ENCODE measurements at places on chromosomes 2 and 18.

GRCh38 chr2:70887550-70888246 is 48.0 kb upstream of the ATP6V1B1 start:
- DNase-seq: no peak

GRCh38 chr2:110221938-110222337 is 9.6 kb upstream of the MTLN start:
- no peak for DNase-seq

DNA sequence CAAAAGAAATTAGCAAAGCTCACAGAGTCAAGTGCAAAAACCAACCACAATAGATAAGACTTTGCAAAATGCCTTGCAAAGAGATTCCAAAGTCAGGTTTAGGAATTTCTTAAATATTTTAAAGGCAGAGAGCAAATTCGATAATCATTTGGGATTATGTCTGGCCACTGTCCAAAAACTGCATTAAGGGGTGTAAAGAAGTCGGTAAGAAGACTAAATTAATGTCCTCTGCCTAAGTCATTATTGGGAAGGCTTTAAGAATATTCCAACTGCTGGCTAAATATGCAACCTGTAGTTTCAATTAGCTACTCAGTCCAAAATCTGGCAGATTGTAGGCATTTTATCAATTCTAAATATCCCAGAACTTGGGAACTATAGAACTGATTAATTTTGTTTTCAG is 13.7 kb upstream of the LRP1B start:
- no peak for DNase-seq

DNA sequence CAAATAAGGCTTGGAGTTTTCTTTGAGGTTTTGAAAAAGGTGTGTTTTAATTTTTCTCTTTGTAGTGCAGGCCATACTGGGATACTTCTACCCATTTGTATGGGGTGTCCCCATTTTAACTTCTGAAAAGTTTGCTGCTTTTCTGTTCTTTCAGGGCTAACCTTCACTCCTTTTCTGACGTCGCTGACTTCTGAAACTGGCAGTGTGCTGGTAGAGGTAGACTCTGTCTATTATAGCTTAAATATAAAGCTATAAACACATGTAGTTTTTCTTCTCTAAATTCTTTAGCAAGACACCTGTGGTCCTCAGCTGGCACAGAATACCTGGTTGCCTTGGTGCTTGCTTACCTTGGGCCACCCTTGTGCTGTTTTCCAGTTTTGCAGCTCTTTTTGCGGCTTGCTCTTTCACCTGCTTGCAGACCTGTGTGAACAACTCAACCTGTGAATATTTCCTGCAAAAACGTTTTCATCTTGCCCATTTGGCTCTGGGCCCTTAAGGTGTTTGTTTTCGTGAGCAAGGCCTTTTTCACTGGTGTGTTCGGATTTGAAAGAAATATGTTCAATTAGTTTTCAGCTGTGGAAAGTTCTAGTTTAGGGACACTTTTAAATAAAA is 42.2 kb downstream of the PHLPP1 start:
- no peak for DNase-seq

DNA sequence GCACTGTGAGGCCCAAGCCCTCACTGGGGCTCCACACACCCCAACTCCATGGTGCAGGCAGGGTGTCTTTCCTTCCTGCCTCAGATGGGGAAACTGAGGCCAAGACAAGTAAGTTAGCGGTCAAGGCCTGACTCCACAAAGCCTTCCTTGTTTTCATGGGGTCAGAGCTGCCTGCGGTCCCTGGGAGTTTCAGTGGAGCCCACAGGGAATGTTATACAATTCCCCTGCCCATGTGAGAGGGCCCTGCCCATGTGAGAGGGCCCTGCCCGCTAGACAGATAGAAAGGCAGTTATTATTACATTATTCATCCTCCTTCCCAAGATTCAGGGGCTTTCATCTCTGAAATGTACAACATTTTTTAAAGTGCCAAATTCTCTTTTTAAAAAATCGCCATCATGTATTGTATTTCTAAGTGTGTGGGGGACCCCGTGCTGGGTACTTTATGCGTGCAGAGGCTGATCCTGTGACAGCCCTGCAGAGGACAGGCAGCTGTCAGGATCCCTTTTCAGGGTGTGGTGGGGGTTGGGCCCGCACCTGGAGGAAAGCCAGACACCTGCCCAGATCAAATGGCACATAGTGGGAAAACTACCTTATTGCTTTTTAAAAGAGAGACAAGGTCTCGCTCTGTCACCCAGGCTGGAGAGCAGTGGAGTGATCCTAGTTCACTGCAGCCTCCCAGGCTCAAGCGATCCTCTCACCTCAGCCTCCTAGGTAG is 23.4 kb downstream of the FBLN7 start:
- no peak for DNase-seq

DNA sequence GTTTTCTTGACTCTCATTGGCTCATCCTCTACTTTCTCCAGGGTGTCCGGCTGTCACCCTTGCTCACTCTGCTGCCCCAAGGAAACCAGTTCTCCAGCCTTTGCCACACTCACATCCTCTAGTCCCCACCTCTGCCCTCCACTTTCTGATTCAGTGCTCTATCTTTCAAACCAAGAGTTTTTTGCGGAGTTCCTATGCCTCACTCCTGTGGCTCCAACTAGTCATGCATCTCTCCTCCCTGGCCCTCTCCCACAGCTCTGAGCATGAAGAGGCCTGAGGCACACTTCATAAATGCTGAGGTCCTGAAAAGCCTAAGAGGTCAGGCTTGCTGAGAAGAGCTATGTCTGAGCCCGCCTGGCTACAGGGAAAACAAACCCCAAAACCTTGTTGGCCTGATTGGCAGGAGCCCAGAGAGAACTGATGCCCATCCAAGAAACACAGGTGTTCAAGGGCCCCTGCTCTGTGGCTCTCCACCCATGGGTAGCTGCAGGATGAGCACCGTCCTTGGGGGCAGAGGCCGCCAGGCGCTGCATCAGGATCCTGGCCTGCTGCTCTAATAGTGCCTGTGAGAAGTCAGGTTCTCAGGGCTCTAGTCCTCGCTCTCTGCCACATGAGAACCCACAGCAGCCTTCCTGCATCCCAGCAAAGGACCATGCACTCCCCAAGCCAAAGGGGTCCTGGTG is 42.1 kb downstream of the HS1BP3 start:
- no peak for DNase-seq

DNA sequence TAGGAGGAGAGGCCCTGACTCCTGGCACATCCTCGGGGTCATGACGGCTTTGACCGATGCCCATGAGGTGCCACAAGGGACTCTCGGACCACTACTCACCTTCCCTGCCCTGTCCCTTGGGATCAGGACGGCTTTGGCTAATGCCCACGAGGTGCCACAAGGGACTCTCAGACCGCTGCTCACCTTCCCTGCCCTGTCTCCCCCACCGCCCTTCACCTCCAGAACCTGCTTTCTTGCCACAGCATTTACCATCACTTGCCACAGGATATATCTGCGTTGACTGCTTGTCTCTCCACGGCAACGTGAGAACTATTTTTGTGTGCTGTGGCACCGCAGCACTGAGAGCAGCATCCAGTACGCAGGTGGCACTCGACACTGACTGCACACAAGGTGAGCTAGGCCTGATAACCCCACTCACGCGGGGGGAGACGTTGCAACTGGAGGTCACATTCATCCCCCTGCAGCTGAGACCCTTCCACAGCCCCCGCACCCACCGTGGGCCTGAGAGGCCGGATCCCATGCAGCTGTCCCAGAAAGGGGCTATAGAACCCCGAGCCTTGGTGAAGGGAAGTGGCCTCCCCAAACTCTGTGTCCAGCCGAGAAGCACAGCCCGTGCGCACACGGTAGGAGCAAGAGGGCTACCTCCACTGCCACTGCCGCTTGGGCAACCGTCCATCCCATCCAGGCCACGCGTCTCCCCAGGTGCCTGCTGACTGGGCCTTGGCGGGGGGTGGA is 47.5 kb downstream of the ANO7 start:
- DNase-seq: no peak

- DNase-seq: no peak
These were observed 138.1 kb downstream of the DTNA start for GRCh38 chr18:34848156-34848555.

DNA sequence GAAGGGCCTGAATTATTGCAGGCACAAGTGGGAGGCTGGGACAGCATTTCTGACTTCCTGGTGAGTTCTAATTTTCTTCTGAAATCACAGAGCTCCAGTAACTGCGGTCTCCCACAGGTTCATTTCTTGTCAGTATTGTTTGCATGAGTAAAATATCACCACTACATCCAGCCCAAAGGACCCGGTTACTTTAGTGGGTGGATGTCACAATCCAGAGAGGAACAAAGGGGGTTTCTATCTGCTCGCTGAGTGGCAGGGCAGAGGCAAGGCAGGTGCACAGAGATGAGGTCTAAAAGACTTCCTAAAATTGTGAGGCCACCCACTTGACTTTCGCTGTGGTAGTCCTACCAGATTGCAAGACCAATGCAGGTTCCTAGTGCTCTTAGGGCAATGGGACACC is 800.4 kb upstream of the ID2 start:
- DNase-seq: no peak

DNA sequence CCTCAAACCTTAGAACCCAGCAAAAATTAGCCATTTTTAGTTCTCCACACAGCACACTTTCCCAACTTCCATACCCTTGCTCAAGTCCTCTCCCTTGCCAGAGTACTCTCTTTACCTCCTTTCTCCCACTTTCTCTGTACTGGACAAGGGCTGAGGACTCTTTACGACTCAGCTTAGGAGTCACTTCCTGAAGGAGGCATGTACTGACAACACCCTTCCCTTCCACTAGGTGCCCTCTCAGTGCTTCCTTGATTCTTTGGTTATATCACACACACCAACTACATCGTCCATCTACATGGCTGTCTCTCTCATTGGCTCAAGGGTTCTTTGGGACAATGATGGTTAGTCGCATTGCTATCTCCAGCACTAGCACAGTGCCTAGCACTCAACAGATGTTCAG is 5.2 kb upstream of the C18orf63 start:
- DNase-seq: no peak

- no peak for DNase-seq
These were observed 176.9 kb upstream of the PGAP1 start for GRCh38 chr2:197103363-197103762.

DNA sequence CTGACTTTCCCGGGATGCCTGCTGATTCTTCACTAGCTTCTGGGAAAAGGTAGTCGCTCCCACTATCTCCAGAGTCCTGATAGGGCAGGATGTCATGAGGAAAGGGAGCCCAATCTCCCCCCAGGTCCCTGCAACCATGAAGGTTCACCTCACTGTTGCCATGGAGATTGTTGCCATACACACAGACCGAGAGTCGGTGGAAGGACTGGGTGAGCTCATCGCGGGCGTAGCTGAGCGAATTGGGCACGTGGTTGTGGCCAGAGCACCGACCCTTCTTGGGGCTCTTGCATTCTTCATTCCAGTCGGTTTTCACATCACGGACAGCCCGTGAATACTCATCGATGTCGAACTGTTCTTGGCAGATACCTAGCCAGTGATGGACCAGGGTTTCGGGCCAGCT is 97.4 kb downstream of the MEP1B start:
- DNase-seq: no peak

DNA sequence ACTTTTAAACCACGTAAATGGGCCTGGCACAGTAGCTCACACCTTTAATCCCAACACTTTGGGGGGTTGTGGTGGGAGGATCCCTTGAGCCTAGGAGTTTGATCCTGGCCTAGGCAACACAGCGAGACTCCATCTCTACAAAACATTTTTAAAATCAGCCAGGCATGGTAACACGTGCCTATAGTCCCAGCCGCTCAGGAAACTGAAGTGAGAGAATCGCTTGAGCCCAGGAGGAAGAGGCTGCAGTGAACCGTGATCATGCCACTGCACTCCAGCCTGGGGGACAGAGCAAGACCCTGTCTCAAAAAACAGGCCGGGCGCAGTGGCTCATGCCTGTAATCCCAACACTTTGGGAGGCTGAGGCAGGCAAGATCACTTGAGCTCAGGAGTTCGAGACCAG is 12.2 kb downstream of the ROCK1 start:
- no peak for DNase-seq

DNA sequence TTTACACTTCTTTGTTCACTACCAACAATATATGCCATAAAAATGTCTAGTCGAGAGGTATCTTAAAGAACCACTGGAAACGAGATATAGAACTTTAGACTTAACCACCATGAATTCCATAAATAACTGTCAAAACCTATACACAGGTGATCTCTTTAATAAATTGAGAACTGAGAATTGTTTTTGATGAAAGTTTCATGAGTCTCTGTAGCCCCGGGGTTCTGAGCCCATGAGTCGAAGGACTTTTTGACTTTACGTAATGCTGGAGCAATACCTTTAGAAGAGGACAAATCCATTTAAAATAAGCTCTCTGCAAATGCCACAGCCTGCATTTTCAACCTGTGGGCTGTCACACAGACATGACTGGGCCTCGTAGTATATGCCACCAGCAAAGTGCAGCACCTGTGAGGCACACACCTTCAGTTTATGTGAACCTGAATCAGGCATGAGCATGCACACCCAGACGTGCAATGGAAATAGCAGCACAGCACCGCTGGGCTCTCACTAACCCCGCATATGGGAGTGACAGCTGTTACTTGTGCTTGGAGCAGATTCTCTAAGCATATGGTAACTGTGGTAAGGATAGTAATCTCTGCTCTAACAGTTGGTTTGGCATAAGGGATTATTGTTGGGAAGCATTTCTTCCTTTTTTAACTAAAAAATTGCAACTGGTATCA is 383.2 kb downstream of the SOCS6 start:
- DNase-seq: no peak

GRCh38 chr2:208407667-208408066 is 1.1 kb downstream of the PTH2R start:
- peak; percentile 13 for DNase-seq

DNA sequence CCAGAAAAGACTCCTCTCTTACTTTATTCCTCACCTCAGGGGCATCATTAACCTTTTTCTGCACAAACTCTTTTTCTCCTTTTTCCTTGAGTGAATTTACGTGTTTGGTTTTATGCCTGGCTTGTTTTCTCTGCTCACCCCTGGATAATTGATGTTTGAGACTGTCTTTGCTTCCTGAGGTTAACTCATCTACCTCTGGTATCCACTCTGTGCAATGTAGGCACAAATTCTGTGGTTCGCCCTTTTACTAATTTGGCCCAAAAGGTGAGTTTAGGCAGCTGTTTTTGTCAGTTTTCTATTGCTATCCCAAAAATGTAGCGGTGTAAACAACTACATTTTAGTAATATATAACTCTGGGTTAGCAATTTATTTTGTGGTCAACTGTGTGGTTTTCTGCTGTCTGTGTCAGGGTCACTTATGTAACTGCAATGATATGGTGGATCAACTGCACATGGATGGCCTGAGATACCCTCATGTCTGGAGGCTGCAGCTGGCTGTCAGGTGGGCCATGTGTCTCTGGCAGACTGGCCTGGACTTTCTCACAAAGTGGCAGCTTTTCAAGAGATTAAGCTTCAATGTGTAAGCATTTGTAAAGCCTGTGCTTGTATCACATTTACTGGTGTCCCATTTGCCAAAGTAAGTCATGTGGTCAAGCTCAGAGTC is 329.7 kb downstream of the FSIP2 start:
- DNase-seq: no peak

DNA sequence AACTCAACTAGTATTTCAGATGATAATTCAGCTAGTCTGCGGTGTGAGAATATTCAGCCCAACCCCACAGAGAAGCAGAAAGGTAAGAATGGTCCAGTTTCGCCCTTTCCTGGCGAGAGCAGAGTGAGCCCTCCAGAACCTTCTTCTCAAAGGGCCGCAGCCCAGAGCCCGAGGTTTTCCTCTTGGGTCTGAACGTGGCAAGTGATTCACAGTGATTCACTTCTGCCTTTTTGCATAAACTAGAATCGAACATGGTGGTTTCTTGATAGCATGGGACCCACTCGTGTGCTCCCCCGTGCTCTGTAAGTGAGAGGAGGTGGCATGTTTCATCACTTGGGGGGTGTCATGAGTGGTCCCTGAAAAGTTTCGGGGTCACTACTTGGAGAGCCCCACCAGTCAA is 24.2 kb downstream of the TRAF3IP1 start:
- DNase-seq: no peak
